ENCODE measurements at places on chromosomes 5 and 9.
A peak's percentile ranks its signal among the peaks of the same experiment; 100 is the strongest.

- DNase-seq = no peak
These were observed 61.2 kb downstream of the PIK3R1 start for GRCh38 chr5:68276740-68277139.

- no peak for DNase-seq
These were observed 116.6 kb upstream of the VCAN start for GRCh38 chr5:83354958-83355357.

GRCh38 chr5:175823731-175824525 is 47.5 kb upstream of the CPLX2 start:
- no peak for DNase-seq

- DNase-seq = no peak
These were observed 4.9 kb downstream of the MACROH2A1 start for GRCh38 chr5:135394095-135394494.

GRCh38 chr5:168651648-168652047 is 72.5 kb upstream of the PANK3 start:
- peak; percentile 27 for DNase-seq

GRCh38 chr9:107174441-107174840 is 108.6 kb upstream of the RAD23B start:
- no peak for DNase-seq

- no peak for DNase-seq
These were observed 81.8 kb upstream of the RASA1 start for GRCh38 chr5:87185838-87186237.

GRCh38 chr5:140038373-140038957 is 4.6 kb downstream of the NRG2 start:
- DNase-seq = no peak

- peak; percentile 57 for DNase-seq
These were observed 872 bp downstream of the TXNDC15 start for GRCh38 chr5:134874831-134875655.

GRCh38 chr5:148760945-148761638 is 65.3 kb upstream of the ADRB2 start:
- no peak for DNase-seq

DNA sequence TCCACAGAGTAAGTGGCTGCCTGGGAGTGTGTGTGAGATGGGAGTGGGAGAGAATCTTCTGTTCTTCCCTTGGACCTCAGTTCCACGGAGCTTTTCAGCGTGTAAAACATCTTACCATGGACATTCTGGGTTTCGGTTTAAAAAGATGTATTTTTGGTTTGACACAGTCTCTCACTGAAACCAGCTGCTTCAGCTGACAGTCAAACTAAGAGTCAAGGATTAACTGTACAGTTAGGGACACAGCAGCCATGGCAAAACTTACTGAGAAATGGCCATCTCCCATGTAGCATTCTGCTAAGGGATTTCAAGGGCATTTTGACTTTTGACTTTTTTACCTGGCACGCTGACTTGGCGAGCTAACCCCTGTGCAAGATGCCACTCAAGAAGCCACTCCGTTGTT is 93.8 kb upstream of the IL12B start:
- no peak for DNase-seq

- no peak for DNase-seq
These were observed 125.1 kb downstream of the KCNIP1 start for GRCh38 chr5:170628691-170629565.

- DNase-seq = no peak
These were observed 178.3 kb downstream of the CWC27 start for GRCh38 chr5:64947031-64947430.

GRCh38 chr5:1294206-1294834 is 548 bp downstream of the TERT start:
- no peak for DNase-seq

GRCh38 chr9:109166171-109166770 is 778 bp downstream of the FRRS1L start:
- DNase-seq = no peak

- no peak for DNase-seq
These were observed 75.0 kb downstream of the PTPDC1 start for GRCh38 chr9:94159069-94159939.

DNA sequence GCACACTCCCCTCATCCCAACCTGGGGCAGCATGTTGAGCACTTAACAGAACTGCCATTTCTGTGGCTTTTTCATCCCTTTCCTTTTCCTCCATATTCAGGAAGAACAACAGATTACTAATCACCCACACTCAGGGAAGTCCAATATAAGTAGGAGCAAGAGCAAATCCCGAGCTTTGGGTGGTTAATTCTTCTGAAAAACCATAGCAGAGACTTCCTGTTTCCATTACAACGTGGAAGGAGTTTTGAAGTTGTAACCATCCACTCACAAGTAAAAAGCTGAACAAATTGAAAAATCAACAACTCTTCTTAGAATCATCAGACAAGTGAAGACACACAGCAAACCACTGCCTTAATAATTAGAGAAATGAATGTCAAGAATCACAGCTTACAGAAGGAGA is 8.2 kb downstream of the CTSL start:
- DNase-seq = no peak

GRCh38 chr5:99694884-99695283 is 766.1 kb upstream of the CHD1 start:
- no peak for DNase-seq

- no peak for DNase-seq
These were observed 569.6 kb downstream of the EBF1 start for GRCh38 chr5:158530115-158530514.

- DNase-seq = peak; percentile 93
These were observed 6.8 kb upstream of the RECK start for GRCh38 chr9:36029765-36030528.

- DNase-seq = no peak
These were observed 360.3 kb upstream of the CDH18 start for GRCh38 chr5:20348321-20348720.
